Inflammatory macrophage treated with lipopolysaccharide for 4 hours (primary cell): ENCODE measurements at places on chromosomes 2 and 18.

GRCh38 chr2:238631491-238632180 is 204.9 kb downstream of the ASB1 start:
- DNase-seq = no peak

DNA sequence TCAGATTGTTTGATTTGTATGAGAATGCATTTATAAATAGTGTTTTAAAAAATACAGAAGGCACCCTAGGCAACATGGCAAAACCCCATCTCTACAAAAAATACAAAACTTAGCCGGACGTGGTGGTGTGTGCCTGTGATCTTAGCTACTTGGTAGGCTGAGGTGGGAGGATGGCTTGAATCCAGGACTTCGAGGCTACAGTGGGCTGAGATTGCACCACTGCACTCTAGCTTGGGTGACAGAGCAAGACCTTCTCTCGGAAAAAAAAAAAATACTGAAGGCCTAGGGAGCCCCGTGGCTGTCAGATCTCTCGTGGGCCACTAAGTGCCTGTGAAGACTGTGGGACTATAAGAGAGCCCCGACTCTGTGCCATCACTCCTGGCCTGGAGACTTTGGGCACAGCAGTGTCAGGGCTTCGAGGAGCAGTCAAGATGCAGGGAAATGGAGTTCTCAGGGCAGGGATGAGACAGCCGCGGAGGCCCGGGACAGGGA is 40.5 kb downstream of the MYO7B start:
- no peak for DNase-seq

- peak; percentile 88 for DNase-seq
These were observed 25.2 kb upstream of the CASP10 start for GRCh38 chr2:201157694-201158093.

DNA sequence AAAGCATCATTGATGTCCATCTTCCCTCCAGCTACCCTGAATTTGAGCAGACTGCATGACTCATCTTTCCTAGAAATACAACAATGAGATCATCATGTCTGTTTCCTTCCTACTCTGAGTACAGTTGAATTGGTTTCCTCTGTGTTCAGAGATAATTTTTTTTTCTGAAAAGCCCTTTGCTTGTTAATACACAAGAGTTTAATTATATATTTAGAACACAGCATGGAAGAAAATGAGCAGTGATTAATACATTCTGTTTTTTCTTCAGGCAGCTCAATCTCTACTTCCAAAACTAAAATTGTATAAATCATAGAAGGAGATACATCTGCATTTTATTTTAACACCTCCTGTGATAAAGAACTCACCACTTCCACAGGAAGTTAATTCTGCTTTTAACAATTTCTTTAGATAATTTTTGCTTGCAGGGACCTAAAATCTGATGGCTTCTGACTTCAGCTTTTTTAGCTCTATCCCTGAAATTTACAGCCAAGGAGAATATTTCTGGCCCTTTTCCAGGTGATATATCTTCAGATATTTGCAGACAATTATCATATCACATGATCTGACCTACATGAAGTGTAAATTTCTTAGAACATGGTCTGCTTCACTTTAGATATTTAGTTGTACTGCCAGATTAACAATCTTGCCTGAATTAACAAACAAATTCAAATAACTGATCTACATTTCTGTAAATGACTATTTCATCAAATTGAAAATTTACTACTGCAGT is 249.0 kb downstream of the TRIB2 start:
- DNase-seq = peak; percentile 79

- DNase-seq = no peak
These were observed 708.4 kb downstream of the RNF144A start for GRCh38 chr2:7625392-7626138.

GRCh38 chr18:26652501-26652900 is 104.1 kb upstream of the KCTD1 start:
- no peak for DNase-seq

GRCh38 chr2:177064422-177064821 is 148.2 kb upstream of the HNRNPA3 start:
- DNase-seq = no peak
